ENCODE measurements at places on chromosomes 6 and 20. TPM values are rescaled to one million over a fixed set of nuclear protein-coding genes. Genes with fewer than 3 reads are reported as not detected.

CST4 gene
- not detected for polyA plus RNA-seq

PLTP gene
- 154 TPM for polyA plus RNA-seq

LY6G6F gene
- polyA plus RNA-seq: not detected

DYNLRB1 gene
- polyA plus RNA-seq: 298 TPM

TOX2 gene
- polyA plus RNA-seq: 6.1 TPM

FOXF2 gene
- not detected for polyA plus RNA-seq

BHLHE23 gene
- polyA plus RNA-seq: not detected

SCAF8 gene
- polyA plus RNA-seq: 12.4 TPM

TBC1D32 gene
- 4.5 TPM for polyA plus RNA-seq

FRMD1 gene
- 0.02 TPM for polyA plus RNA-seq

TMEM14B gene
- polyA plus RNA-seq: 93.6 TPM

SERAC1 gene
- polyA plus RNA-seq: 5.6 TPM

SMLR1 gene
- polyA plus RNA-seq: not detected

CNR1 gene
- polyA plus RNA-seq: not detected

PDE7B gene
- 2.2 TPM for polyA plus RNA-seq

EYA4 gene
- 0.08 TPM for polyA plus RNA-seq

FKBP1A gene
- 453 TPM for polyA plus RNA-seq

OGFRL1 gene
- 3.3 TPM for polyA plus RNA-seq

SIRPB2 gene
- not detected for polyA plus RNA-seq
